Nephron progenitor cell (in vitro differentiated cells): ENCODE measurements at places on chromosomes 7 and 10.

GRCh38 chr7:128166603-128167041, 74.5 kb upstream of the LEP start:
- peak; percentile 44 for DNase-seq

DNA sequence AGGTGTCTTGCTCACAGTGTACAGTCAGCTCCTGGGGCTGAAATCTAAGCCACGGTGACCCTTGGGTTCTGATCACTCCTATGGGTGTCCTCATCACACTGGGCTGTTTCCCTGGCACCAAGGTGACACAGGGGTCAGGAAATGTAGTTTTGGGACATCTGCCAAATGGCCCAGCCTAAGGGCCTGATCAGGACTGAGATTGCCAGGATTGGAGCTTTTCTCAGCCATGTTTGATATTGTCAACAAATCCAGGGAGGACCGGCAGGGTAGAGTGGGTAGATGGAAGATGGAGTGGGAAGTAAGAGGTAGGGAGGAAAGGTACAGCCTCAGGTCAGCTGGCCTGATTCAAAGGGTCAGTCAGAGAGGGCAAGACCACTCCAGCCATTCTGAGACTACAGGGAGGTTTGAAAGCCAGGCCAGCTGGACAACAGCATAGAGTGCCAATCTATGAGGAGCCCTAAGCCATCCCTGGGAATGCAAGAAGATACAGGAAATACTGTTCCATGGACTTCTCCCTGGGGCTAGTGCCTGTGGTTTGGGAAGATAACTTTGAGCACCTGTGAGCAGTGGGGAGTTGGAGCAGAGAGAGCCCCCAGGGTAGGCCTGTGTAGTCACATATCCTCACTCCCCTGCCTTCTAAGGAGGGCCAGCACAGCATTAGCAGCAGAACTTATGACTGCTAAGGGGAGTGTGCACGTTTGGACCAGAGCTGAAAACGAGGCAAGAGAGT, 377.3 kb upstream of the ZMIZ1 start:
- DNase-seq, result no peak

- no peak for DNase-seq
Measured at GRCh38 chr7:159195946-159196345, 51.3 kb upstream of the VIPR2 start.

DNA sequence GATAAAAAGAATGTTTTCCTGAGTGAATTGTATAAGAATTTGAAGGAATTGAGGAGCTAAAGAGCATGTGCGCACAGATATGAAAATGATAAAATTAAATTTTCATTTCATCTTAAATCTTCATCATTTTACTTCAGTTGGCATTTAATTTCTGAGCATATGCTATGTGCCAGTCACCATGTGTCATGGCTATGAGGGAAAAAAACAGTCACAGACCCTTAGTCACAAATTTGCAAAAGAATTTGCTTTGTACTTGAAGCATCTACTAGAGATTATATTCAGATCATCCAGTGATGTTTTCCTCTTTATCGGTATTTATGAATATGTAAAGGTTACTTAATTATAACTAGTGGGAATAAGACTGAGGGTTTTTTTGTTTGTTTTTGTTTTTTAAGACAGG, 29.8 kb downstream of the VCL start:
- no peak for DNase-seq

- DNase-seq, result no peak
Measured at GRCh38 chr7:66952343-66953043, 31.5 kb downstream of the TMEM248 start.

DNA sequence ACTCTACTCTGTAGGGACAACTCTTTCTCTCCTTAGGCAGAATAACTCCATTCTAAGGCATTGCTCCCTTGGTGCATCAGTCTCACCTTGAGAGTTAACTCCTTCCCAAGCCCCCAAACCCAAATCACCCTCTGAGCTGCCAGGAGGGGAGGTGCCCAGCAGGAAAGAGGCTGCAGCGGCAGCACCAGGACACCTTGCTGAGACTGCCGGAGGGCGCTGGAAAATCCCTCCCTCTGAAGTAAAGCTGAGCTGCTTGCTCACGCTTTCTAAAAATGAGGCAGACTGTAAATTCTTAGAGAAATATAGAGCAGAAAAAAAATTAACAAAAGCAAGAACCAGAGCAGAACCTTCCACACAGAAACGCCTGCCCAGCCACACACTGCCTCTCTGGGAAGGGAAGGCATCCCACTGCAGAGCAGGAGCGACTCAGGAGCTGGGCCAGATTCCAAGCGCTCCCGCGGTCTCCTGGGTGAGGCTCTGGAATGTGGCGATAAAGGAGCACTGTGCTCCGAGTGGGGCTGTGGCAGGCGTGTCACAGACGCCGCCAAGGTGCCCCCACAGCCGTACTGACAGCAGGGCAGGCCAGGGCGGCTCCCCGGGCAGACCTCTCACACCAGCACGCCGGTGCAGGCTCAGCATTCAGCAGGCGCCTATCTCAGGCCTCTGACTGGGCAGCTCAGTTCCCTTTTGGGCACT, 202.1 kb downstream of the TNS3 start:
- peak; percentile 41 for DNase-seq

- no peak for DNase-seq
Measured at GRCh38 chr7:137081321-137082093, 213.1 kb downstream of the CHRM2 start.
